Stimulated activated CD4-positive, alpha-beta T cell treated with anti-CD3 and anti-CD28 coated beads, Interleukin-4, amount 100 ng/mL, for 24 hours (primary cell): ENCODE measurements at places on chromosomes 6 and 20.

DNA sequence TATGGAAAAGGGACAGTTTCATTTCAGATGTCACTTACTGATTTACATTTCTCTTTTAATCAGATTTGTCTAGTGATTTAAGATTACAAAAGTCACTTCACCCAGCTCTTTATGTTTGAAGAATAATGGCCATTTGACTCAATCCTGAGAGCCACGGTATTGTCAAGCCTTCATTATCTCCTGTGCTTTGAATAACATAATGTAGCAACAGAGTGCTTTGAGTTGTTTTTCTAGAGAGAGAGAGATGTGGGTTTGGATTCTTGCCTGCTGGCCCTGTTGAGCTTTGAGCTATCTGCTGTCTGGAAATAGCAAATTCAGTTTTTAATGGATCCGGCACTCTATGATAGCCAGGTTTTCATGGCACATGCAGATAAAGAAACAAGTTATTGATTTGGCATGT lies 478.4 kb upstream of the SOX4 start:
- no peak for DNase-seq

GRCh38 chr20:46773680-46774079 lies 64.2 kb downstream of the SLC2A10 start:
- no peak for DNase-seq

- no peak for DNase-seq
Measured at GRCh38 chr20:39993742-39994141, 695.3 kb downstream of the MAFB start.

DNA sequence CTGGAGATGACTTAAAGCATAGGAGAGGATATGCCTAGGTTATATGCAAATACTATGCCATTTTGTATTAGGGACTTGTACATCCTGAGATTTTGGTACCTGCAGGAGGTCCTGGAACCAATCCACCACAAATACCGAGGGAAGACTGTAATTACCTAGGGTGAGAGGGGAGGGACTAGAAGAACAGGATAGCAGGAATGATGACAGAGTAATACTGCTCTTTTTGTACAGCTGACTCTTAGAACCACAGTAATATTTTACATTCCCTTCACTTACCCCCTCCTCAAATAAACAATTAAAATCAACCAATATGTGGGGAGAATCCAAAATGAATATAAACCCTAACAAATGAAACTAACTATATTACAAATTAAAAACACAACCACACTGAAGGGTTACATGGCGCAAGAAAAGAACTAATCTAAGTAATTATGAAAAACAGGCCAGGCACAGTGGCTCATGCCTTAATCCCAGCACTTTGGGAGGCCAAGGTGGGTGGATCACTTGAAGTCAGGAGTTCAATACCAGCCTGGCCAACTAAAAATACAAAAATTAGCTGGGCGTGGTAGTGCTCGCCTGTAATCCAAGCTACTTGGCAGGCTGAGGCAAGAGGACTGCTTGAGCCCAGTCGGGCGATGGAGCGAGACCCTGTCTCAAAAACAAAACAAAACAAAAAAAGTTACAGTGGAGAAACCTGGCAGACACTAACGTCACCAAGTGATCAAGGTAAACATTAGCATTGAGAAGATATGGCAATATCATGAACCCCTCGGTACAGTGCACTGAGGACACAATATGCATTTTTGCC lies 37.1 kb downstream of the MAP1LC3A start:
- no peak for DNase-seq

- no peak for DNase-seq
Measured at GRCh38 chr6:139376017-139376330, 1.5 kb upstream of the CITED2 start.

- peak; percentile 54 for DNase-seq
Measured at GRCh38 chr6:684831-685636, 7.9 kb downstream of the EXOC2 start.

DNA sequence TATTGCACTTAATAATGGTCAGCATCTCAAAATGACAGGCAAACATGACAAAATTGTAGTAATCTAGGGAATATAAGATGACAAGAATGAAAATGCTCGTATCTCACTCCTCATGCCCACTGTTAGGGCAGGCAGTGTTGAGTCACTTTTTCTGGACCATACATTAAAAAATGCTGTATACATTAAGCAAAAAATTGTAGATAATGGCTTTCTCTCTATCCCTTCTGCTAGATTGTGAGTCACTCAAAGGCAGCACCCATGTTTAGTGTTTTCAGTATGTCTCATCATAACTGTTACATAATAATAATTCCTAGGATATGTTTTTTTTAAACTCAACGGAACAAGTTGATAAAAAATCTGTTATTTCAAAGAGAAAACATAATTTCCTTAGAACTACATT lies 199.3 kb downstream of the TENT5A start:
- DNase-seq, result no peak

GRCh38 chr6:167762259-167762962 lies 64.3 kb upstream of the AFDN start:
- DNase-seq, result no peak

DNA sequence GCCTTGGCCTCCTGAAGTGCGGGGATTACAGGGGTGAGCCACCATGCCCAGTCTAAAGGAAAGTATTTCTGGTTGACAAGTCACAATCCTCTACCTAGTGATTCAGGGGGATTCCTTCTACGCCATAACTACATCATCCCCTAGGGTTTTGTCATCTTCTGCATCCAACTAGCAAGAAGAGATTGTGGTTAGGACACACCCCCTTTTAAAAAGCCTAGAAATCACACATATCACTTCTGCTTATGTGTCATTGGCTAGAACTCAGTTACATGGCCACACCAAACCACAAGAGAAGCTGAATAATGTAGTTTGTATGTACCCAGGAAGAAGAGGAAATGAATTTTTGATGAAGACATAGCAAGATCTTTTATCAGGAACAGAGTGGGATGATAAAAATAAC lies 14.7 kb upstream of the CHD6 start:
- no peak for DNase-seq

- no peak for DNase-seq
Measured at GRCh38 chr6:22302838-22303237, 6.0 kb upstream of the PRL start.

DNA sequence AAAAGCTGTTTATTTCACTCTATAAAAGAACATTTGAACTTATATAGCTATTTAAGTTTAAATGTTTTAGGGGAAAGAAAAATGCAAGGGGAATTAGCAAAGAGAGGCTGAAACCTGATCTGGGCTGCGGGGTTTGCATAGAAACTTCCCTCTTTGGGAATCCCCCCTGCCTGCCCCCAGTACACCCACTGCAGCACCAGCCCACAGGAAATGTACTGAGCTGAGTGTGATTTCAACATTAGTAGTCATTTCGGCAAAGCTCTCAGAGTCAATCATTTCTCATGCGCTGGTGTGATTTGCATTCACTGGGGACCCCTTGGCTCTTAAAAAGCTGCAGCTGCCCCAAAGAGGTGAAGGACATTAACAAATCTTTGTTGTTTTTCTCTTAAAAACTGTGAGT lies 859.4 kb downstream of the MAFB start:
- DNase-seq, result no peak

DNA sequence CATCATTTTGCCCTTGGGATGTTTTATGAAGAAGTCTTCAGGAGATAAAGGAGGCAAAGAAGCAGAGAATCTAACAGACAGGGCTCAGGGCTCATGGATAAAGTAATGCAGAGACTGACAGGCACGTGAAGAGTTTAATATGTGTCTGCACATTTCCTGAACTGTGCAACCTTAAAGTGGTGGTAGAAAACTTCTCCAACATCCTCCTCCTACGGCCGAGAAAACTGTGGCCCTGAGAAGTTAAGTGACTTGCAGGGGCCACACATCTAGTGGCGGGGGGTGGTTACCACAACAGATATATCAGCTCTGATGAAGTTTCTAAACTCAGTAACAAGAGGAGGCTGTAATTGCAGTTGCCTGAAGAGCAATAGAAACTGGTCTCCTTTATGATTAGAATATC lies 61.0 kb downstream of the SOBP start:
- no peak for DNase-seq

DNA sequence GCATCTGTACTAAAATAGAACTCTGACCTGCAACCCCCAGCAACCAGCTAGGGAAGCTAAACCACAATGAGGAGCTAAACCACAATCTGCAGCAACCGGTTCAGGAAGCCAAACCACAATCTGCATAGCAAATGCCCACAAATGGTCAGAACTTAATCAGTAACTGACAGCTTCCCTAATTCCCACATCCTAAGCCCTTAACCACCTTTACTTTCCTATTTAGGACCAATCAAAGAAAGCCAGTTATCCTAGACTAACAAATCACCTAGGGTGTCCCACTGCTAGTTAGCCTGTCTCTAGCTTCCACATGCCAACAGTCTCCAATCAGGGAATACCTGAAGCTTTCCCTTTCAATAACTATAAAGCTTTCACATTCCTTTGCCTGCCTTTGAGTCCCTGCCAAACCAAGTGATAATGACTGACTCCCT lies 424.6 kb upstream of the PTCHD4 start:
- no peak for DNase-seq

GRCh38 chr6:37306624-37307222 lies 47.1 kb upstream of the RNF8 start:
- DNase-seq, result no peak

- no peak for DNase-seq
Measured at GRCh38 chr6:44775121-44775520, 387.6 kb downstream of the CDC5L start.

DNA sequence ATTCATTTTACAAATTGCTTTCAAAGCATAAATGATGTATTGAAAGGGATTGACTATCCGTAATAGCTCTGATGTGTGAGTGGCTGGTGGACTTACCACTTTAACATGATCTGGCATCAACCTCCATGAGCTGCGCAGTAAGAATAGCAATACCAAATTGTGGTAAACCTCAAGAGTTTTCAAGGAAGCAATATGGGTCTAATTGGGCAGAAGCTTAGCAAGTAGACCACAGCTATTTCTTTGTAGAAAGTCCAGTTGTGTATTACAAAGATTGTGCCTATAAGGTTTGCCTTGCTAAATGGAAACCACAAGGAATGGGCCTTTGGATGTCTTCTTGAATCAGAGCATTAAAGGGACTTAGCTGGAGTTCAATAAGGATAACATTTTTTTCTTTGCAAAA lies 736.6 kb downstream of the KIF16B start:
- DNase-seq, result no peak

GRCh38 chr6:37242429-37243052 lies 15.0 kb upstream of the TBC1D22B start:
- no peak for DNase-seq

- no peak for DNase-seq
Measured at GRCh38 chr6:54920628-54921027, 74.1 kb downstream of the FAM83B start.

GRCh38 chr6:54768494-54768893 lies 78.1 kb upstream of the FAM83B start:
- DNase-seq, result no peak

- no peak for DNase-seq
Measured at GRCh38 chr6:114419175-114419574, 76.4 kb upstream of the HS3ST5 start.

GRCh38 chr20:25017257-25017803 lies 24.8 kb upstream of the APMAP start:
- no peak for DNase-seq

GRCh38 chr6:86686496-86686895 lies 250.8 kb upstream of the HTR1E start:
- no peak for DNase-seq

DNA sequence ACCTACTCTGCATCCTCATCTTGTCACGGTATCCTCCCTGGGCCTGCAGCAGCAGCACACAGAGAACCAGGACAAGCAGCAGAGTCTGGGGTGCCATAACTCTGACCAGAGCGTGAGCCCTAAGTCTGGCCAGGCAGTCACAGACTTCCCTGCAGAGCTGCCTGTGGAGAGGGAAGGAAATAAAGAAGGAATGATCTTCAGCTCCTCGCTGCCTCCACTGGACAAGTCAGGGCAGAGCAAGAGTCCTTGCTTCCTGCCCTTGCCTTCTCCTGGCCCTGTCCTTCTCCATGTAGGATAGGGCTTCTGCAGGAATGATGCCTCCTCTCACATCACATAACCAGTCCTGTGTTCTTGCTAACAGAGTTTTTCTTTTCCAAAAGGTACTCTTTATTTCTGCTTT lies 15.9 kb upstream of the WFDC11 start:
- no peak for DNase-seq

- peak; percentile 50 for DNase-seq
Measured at GRCh38 chr6:30883685-30884520, at the start of gene DDR1. Gene DDR1 (plus strand): TSS chr6:30884519. CDS start chr6:30888730, 4,211 bp downstream.

GRCh38 chr6:7140631-7141378 lies 33.0 kb downstream of the RREB1 start:
- peak; percentile 83 for DNase-seq

GRCh38 chr6:29792123-29793035 lies 35.2 kb upstream of the HLA-G start:
- peak; percentile 67 for DNase-seq

DNA sequence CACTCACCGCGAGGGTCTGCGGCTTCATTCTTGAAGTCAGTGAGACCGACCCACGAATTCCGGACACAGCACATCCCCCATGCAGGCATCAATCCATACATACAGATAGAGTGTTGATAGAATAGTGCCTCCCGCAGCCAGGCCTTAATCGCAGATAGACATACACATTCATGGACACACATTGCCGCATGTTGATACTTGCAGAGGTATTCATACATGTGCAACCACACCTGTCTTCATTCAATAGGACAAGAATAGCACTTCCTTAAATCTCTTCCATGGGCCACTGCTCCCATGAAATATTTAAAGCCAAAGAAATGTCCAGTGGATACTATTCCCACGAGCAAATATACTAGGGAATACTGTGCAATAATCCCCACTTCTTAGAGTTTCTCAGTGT lies 170.5 kb downstream of the FRK start:
- DNase-seq, result no peak

DNA sequence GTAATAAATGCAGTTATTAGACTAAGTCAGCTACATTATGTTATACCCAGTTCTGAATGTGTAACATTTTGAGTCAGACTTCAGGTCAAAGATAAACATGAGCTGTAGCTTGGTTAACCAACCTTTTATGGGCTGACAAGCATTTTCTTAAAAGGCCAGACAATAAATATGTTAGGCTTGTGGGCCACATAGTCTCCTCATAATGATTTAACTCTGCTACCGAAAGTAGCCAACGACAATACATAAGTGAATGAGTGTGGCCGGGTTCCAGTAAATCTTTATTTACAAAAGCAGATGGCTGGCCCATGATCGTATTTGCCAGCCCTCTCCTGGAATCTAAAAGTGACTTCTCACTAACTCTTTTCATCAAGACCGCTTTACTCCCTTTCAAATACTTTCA lies 49.9 kb downstream of the ATG5 start:
- DNase-seq, result no peak

DNA sequence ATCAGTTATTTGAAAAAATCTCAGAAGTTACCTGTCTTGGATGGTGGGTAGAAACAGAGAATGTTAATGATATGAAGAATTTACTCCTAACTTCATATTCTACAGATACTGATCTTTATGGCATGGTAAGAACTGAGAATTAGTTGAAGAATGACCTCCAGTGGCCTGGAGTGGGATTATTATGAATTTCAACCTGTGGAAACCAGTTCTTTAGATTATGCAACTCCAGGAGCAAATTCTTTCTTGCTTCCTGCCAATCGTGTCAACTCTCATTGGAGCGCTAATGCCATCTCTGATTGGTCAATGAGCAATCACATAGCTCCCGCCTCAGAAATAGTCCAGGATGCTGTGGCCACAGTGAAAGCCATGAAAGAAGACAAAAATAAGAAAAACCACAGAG lies 40.6 kb downstream of the LYRM2 start:
- DNase-seq, result no peak
